ENCODE measurements at places on chromosomes 2 and 18.

- no peak for DNase-seq
Measured at GRCh38 chr18:37309861-37310260, 255.7 kb downstream of the CELF4 start.

DNA sequence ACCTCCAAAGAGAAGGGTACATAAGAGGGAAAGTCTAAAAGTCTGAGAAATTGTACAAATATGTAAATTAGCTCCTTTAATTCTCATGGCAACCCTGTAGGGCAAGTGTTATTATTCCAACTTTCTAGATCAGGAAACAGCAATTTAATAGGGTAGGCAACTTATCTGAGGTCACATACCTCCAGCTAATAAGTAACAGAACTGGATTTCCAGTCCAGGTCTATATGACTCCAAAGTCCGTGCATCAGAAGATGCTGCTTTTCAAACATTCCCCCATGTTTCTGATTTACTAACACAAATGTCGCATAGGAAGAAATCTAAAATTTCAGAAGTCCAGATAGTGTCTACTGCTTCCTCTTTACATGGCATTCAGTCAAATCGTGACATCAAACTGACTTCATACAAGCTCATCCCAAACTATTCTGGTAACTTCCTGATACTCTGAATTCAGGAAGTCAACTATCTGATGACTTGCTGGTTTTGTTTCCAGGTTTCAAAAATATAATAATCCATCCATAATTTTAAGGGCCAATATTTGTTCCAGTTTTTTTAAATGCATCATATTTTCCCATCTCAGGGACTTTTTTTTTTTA is 419.3 kb upstream of the ACVR2A start:
- no peak for DNase-seq

- DNase-seq: no peak
Measured at GRCh38 chr2:119283873-119284331, 60.3 kb downstream of the STEAP3 start.

DNA sequence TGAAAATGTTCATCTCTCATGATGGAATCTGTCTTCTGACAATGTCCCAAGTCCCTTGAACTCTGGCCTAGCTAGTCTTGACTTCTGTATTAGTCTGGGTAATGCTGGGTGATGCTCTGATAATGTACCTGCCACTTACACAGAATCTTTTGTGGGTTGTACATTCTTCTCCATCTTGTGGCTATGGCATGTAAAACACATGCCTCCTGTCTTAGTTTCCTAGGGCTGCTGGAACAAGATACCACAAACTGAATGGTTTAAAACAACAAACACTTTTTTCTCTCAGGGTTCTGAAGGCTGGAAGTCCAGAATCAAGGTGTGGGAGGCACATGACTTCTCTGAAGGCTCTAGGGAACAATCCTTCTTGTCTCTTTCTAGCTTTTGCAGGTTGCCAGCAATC is 57.1 kb downstream of the RAPGEF4 start:
- no peak for DNase-seq

GRCh38 chr18:56307354-56308170 is 330.8 kb downstream of the TXNL1 start:
- DNase-seq: no peak

DNA sequence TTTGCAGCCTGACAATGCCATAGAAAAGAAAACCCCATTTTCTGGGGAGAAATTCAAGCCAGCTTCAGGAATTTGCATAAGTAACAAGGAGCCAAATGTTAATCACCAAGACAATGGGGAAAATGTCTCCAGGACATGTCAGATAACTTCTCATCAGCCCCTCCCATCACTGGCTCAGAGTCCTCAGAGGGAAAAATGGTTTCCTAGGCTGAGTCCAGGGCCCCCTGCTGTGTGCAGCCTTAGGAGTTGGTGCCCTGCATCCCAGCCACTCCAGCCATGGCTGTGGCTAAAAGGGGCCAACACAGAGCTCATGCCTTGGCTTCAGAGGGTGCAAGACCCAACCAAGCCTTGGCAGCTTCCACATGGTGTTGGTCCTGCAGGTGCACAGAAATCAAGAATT is 63.7 kb upstream of the FANCL start:
- DNase-seq: no peak

DNA sequence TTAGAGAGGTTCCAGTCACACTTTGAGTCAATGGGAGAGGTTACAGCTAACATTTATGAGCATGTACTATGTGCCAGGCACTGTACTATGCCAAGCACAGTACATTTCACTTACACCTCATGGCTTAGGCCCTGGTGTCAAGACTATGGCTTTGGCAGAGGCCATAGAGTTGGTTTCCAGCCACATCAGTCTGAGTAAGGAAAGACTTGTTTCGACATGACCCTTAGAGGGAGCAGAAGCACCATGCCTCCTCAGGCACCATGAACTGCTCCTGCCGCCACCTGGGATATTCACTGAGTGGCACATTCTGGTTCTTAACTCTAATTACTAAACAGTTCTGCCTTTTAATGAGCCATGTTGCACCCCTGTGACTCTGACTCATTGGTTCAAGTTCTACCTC is 12.7 kb downstream of the DGUOK start:
- peak; percentile 19 for DNase-seq

- DNase-seq: no peak
Measured at GRCh38 chr2:6864923-6865345, 773 bp downstream of the CMPK2 start.

Measured in GF-D8 (cell line).